Endothelial cell of coronary artery (primary cell): ENCODE measurements at places on chromosomes 13 and 19. TPM values are rescaled to one million over a fixed set of nuclear protein-coding genes. Genes with fewer than 3 reads are reported as not detected.

CDX2 gene
- not detected in 2 replicates for total RNA-seq

ZNF610 gene
- 1.4 and 2.1 TPM in 2 replicates for total RNA-seq

GRIN2D gene
- 0.27 and 0.66 TPM in 2 replicates for total RNA-seq

C5AR1 gene
- not detected in 2 replicates for total RNA-seq

ZNF569 gene
- 4.6 and 6.2 TPM in 2 replicates for total RNA-seq

TICAM1 gene
- 2.7 and 4.0 TPM in 2 replicates for total RNA-seq

KLK14 gene
- 0.19 TPM in 1 of 2 replicates, not detected in the other for total RNA-seq

NDUFA7 gene
- total RNA-seq, result 30.6 and 37.2 TPM in 2 replicates

LRRC25 gene
- not detected in 2 replicates for total RNA-seq
